ENCODE measurements at places on chromosomes 5 and 9.
A peak's percentile ranks its signal among the peaks of the same experiment; 100 is the strongest.

GRCh38 chr5:98769959-98770208 is 3.6 kb upstream of the RGMB start:
- no peak for DNase-seq

DNA sequence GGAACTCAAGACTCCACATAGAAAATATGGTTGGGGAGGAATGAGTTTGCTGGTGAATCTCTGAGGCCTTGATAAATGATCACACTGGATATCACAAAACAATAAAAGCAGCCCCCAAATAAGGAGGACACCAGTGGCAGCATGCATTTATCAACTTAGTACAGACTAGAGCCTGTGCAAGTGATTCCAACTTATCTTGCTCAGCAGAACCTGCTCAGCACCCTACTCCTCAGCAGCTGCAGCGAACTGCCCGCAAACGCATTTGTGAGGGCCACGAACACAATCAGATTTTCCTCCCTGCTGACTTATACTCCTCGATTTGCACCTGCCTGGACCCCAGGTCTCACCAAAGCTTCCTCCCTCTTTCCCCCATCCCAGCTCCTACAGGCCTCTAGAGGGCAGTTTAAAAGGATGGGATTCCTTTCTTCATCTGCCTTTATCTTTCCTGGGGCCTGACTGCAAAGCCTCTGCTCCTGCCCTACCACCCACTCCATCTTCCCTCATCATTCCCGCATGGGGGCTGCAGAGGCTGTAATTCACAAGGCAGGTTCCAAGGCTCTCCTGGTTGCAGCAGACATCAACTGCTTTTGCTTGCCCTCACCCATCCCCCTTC is 41.2 kb downstream of the ANKS6 start:
- DNase-seq = no peak

- DNase-seq = no peak
These were observed 32.6 kb downstream of the SLC35D2 start for GRCh38 chr9:96350866-96351265.

DNA sequence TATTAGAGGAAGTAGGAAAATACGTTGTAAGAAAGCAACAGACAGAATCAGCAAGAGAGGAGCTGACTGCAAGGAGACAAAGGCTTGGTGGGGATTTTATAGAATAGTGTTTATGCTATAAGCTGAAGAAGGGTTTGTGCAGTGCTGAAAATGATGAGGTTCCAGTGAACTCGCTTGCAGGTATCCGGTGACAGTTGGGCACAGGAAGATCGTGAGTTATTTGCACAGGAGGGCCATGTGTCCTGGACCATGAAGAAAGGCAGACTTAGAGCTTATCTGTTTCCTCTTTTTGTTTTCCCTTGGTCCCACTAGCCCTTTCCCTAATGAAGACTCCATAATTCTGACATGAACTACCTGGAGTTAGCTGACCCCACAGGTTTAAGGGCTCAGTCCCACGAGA is 61.4 kb downstream of the NXNL2 start:
- DNase-seq = no peak

DNA sequence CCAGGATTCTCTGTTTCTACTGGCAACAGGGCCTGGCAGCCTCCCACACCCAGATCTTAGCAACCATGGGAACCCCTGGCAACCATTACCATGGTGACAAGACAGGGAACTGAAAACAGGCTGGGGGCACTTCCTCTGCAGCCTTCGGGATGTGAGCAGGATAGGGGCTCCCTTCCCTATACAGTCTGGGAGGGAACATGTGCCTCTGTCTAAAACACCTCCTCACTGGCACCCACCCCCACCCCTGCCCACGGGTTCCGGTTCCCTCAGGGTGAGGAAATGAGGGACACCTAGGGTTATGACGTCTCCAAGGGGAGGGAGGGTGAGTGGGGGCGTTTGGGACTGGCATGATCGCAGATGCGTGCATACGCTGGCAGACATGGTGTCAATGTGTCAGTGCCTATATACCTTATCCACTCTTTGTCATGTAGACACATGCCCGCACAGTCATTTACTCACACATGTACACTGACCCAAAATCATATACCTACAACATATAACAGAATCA is 3.0 kb upstream of the DNAJB5 start:
- DNase-seq = peak; percentile 8

DNA sequence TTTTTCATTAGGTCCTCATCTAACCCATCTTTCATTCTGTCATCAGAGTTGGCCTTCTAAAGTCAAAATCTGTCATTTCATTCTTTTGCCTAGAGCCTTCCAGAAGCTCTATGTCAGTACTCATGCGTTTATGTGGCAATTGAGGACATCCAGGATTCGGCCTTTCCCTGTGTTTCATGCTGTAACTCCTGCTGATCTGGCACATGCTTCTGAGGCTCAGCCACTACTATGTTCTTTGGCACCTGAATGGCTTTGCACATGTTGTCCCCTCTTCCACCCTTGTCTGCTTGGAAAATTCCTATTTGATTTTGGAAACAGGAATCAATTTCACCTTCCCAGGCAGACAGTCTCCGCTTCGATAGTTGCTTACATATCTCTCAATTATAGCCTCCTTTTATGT is 84.9 kb downstream of the GDNF start:
- DNase-seq = no peak

Data from AML-193 (cell line).